ENCODE measurements at places on chromosomes 1 and 21.

- no peak for DNase-seq
Measured at GRCh38 chr1:151820940-151821339, 10.7 kb downstream of the RORC start.

GRCh38 chr1:173608503-173609216 is 5.8 kb upstream of the SLC9C2 start:
- no peak for DNase-seq

GRCh38 chr1:167966050-167966449 is 29.2 kb upstream of the MPC2 start:
- no peak for DNase-seq

DNA sequence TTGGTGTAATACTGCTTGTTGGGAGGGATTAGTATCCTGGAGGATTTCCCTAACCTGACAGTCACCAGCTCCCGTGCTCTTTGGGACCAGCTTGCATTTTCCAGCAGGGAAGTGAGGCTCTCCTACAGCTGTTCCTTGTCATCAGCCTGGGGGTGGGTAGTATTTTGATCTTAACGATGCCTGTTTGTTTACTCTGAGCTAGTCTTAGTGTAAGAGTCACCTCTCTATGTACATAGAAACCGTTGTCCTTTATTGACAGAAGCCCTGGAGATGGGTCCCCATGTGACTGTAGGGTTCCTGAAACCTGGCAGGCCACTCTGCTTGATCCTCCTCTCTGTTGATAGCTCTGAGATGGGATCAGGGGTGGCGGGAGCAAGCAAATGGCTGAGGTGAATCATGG is 58.0 kb downstream of the ACP6 start:
- no peak for DNase-seq

DNA sequence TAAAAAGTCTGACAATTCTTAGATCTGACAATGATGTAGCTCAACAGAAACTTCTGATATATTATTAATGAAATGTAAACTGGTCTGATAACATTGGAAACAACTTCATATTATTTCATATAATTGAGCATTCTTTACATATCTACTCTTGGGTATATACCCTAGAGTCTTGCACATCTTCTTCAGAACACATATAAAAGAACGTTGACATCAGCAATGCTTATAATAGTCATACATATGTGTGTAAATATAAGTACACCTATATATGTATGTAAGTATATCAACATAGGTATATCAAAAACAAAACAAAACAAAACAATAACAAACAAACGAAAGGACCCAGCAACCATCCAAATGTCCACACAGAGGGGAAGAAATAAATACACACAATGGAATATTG is 38.4 kb downstream of the NRIP1 start:
- no peak for DNase-seq

DNA sequence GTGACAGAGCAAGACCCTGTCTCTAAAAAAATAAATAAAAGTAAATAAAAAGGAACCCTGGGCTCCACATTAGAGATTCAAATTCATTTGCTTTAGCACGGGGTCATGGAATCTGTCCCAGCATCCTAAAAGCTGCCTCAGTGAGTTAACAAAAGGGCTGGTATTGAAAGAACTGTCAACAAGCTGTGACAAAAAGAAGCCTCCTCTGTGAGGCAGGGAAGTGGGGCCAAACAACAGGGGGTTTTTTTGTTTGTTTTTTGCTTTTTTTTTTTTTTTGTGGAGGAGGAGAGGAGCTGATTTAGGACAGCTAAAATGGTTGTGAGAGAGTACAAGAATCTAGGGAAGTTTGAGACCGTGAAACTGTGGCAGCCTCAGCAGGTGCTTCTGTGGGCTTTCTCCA is 115.7 kb downstream of the LIPI start:
- no peak for DNase-seq

- no peak for DNase-seq
Measured at GRCh38 chr21:32336711-32337110, 38.1 kb downstream of the MRAP start.

All from left cardiac atrium (tissue), 4 donors.